Gastrocnemius medialis (tissue), 4 donors: ENCODE measurements at places on chromosomes 1 and 21. TPM values are rescaled to one million over a fixed set of nuclear protein-coding genes. Genes with fewer than 3 reads are reported as not detected.

RHBDL2 gene
- not detected for total RNA-seq

S100A3 gene
- total RNA-seq: not detected

C1QA gene
- total RNA-seq: 14.3 TPM

SH2D2A gene
- not detected for total RNA-seq

CD247 gene
- total RNA-seq: not detected

PPT1 gene
- 9.0 TPM for total RNA-seq

RPS27 gene
- 1,269 TPM for total RNA-seq

FNDC5 gene
- 127 TPM for total RNA-seq

KCNE1 gene
- total RNA-seq: not detected

AVPR1B gene
- total RNA-seq: not detected

CRYZ gene
- total RNA-seq: 12.2 TPM

SDHC gene
- 66.7 TPM for total RNA-seq

ADGRL2 gene
- total RNA-seq: 5.4 TPM

TTC22 gene
- total RNA-seq: 0.13 TPM

SPRR1A gene
- not detected for total RNA-seq

TFF3 gene
- 0.87 TPM for total RNA-seq

LCE1C gene
- not detected for total RNA-seq

H6PD gene
- 42.9 TPM for total RNA-seq

ALX3 gene
- total RNA-seq: not detected

AADACL3 gene
- total RNA-seq: not detected

STK40 gene
- 263 TPM for total RNA-seq

PRAMEF9 gene
- not detected for total RNA-seq

DCST2 gene
- total RNA-seq: not detected

VWA1 gene
- 5.7 TPM for total RNA-seq

CYP4A11 gene
- total RNA-seq: 0.91 TPM

NMNAT2 gene
- total RNA-seq: 0.10 TPM

GABRD gene
- total RNA-seq: not detected

PMF1 gene
- 101 TPM for total RNA-seq

MNDA gene
- 2.7 TPM for total RNA-seq

CD1E gene
- not detected for total RNA-seq

MYBPH gene
- total RNA-seq: 260 TPM

CHRM3 gene
- 0.07 TPM for total RNA-seq

SYCP1 gene
- not detected for total RNA-seq

SYTL1 gene
- 0.66 TPM for total RNA-seq

MUTYH gene
- total RNA-seq: 10.3 TPM

LRRIQ3 gene
- total RNA-seq: not detected

ADAM30 gene
- not detected for total RNA-seq

BRINP3 gene
- not detected for total RNA-seq

SMCP gene
- not detected for total RNA-seq

ERMAP gene
- total RNA-seq: 6.5 TPM

BCAN gene
- total RNA-seq: 0.29 TPM

TLR5 gene
- total RNA-seq: 1.8 TPM

CFAP107 gene
- not detected for total RNA-seq

COL8A2 gene
- 1.6 TPM for total RNA-seq

HYI gene
- 7.4 TPM for total RNA-seq

TMEM52 gene
- total RNA-seq: 72.3 TPM

C1orf141 gene
- total RNA-seq: not detected

B4GALT2 gene
- total RNA-seq: 78.3 TPM

ACAP3 gene
- 18.4 TPM for total RNA-seq

AP4B1 gene
- total RNA-seq: 9.4 TPM

KIF17 gene
- total RNA-seq: 2.9 TPM

OR2G6 gene
- not detected for total RNA-seq

LYSMD1 gene
- 14.3 TPM for total RNA-seq

ADAMTS4 gene
- 1.2 TPM for total RNA-seq
